ENCODE measurements at places on chromosomes 4 and X.
A peak's percentile ranks its signal among the peaks of the same experiment; 100 is the strongest.

DNA sequence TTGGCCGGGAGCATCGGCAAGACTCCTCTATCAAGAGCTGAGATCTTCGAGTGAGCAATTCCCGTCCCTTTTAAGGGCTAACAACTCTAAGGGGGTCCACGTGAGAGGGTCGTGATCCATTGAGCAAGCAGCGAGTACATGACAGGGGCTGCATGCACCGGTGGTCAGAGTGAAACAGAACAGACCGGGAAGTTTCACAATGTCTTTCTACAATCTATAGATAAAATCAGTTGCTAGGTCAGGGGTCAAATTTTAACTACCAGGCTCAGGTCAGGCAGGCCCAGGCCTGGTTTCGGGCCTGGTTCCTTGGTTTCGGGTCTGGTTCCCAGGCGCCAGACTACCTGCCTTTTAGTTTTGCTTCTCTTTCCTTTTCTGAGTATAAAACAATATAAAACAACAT lies 160.1 kb downstream of the PTCHD1 start:
- no peak for DNase-seq

GRCh38 chrX:14125462-14125861 lies 95.8 kb upstream of the GEMIN8 start:
- DNase-seq: no peak

- no peak for DNase-seq
These were observed 99.0 kb downstream of the PHKA2 start for GRCh38 chrX:18884916-18885315.

DNA sequence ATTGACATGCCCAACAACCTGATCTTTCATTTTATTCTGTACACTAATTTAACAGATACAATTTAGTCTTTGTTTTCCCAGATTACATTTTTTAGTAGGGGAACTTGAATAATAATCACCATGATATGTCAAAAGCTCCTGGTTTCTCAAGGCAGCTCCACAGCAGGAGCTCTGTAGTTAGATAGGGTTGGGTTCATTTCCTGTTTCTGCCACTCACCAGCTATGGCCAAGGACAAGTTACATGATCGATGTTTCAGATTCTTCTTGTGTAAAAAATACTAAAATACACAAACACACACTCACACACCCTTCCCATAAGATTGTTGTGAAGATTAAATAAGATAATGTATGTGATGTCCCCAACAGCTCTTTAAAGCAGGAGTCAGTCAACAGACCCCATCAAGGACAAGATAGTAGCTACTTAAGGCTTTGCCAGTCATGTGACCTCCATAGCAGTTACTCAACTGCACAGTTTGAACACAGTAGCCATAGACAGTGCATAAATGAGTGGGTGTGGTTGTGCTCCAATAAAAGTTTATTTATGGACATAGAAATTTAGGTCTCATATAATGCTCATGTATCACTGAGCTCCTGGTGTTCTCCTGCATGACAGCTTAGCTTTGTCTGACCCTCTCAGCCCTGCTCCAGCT lies 18.4 kb downstream of the GUCY1A1 start:
- no peak for DNase-seq

GRCh38 chrX:46218373-46218772 lies 326.8 kb downstream of the ZNF674 start:
- DNase-seq: no peak

DNA sequence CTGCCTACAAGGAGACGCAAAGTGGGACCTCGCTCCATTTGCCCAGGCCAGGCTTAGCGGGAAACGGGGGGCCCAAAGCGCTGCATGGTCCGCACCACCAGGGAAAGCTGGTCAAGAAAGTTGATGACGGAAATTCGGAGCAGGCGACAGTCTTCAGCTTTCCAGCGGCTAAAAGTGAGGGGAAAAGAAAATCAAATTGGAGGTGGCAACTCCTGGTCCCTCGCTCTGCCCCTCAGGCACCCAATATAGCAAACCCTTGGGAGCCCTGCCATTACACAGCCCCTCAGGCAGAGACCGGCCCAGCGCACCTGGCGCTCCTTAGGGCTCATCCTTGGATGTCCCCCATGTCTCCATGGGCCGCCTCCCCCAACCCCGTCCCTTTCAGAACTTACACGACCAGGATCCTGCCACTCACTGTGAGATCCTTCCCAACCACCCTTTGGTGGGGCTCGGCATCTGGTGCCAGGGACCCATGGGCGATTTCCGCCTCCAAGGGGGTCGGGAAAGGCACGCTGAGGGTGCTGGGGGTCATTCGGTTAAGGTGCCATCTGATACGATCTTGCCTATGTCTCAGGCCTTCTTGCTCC lies 1.1 kb downstream of the LAGE3 start:
- DNase-seq: no peak

- DNase-seq: no peak
These were observed 1.8 kb downstream of the RGS12 start for GRCh38 chr4:3294401-3295241.

- DNase-seq: no peak
These were observed 59.3 kb downstream of the MAD2L1 start for GRCh38 chr4:120007191-120007871.

- DNase-seq: no peak
These were observed at the start of gene CFP for GRCh38 chrX:47629419-47630200. CFP (minus strand) TSS chrX:47629930; CDS start chrX:47629844, 86 bp downstream.

GRCh38 chr4:10584042-10584441 lies 100.5 kb downstream of the CLNK start:
- DNase-seq: no peak

DNA sequence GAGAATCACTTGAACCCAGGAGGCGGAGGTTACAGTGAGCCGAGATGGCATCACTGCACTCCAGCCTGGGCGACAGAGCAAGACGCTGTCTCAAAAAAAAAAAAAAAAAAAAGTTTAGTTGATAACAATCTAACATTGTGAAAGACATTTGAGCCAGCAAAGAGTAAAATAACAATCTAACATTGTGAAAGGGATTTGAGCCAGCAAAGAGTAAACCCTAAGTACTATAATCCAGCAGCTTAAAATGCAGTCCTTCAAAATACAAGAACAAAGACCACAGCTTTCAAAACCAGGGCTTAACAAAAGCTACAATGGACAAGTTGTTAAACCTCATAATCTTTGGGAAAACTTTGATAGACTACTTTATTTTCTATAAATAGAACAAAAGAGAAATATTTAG lies 16.9 kb downstream of the MFAP3L start:
- no peak for DNase-seq

DNA sequence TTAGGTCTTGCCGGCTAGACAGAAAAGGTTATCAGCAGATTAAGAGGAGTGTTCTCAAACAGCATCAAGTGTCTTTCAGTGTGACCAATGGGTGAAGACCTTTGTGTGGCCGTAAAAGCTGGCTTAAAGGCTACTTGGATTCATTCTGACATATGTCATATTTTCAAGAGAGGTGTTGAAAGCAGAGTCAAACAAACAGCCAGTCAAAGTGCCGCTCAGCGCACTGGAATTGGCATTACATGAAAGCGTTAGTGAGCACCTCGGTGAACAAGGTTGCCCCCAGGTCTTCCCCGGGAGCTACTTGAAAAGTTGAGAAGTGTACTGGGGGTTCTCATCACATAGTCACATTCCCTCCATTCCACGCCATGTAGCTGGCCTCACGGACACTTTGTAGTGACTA lies 148.9 kb downstream of the SOX3 start:
- no peak for DNase-seq

GRCh38 chr4:48380583-48381167 lies 39.3 kb downstream of the SLAIN2 start:
- no peak for DNase-seq

DNA sequence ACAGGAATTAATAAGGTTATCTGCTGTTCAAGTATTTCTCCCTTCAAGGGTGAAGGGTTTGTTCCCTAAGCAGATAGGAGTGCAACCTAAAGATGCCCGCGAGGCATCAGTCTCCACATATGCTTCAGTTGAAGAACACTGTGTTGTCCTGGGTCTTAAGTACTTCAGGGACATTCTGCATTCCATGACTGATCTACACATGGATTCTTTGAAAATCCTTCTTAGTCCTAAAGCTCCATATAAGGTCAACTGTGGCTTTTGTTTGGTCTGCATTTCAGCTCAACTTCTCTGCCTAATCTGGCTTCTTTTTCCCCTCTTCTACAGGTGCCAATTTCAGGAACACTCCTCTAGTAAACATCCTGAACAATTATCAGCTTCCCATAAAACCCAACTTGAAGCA lies 21.8 kb upstream of the CTSO start:
- no peak for DNase-seq

GRCh38 chrX:16834806-16835205 lies 35.4 kb downstream of the RBBP7 start:
- DNase-seq: no peak

DNA sequence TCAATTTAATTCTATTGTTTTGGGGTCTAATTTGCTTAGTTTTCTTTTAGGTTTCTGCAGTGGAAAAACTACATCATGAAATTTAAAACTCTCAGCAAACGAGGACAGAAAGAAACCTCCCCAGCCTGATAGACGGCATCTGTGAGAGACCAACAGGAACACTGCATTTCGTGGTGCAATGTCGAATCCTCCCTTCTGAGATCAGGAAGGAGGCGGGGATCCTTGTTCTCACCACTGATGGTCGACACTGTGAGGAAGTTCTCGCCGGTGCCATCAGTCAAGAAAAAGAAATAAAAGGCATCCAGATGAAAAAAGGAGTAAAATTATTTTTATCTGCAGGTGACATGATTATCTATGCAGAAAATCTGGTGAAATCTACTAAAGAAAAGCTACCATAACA lies 16.5 kb downstream of the GAK start:
- no peak for DNase-seq

DNA sequence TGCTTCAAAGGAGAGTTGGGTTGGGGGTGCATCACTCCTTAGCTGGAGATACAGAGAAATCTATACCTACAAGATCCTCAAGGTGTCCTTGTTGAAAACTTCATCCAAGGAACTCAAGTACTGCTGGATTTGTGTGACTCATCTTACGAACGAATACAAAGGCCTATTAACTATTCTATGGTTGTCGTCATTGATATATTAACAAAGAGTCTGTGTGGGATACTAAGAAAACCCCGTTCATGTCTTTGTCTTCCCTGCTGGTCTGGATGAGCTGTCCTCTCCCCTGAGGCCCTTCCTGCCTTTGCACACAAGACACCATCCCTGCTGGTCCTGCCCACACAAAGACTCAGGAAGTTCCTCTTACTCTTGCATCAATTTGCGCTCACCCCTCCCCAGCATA lies 54.9 kb upstream of the IRF2 start:
- no peak for DNase-seq

- no peak for DNase-seq
These were observed 81.1 kb downstream of the DLG3 start for GRCh38 chrX:70525733-70526132.

DNA sequence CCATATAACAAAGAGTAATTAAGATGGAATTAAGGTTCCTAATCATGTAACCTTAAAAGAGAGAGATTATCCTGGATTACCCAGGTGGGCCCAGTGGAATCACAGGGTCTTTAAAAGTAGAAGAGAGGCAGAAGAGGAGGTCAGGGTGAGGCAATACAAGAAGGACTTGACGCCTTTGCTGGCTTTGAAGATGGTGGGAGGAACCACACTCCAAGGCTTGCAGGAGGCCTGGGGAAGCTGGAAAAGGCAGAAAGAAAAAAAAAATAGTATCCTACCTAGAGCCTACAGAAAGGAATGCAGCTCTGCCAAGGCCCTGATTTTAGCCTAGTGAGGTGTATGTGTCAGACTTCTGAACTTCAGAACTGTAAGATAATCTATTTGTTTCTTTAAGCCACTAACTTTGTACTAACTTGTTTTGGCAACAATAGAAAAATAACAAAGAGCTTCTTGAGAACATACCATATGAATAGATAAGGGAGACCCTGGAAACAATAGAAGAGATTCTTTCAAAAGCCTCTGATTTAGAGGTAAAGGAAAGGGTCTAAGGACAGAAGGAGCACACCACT lies 229.9 kb upstream of the TTC29 start:
- no peak for DNase-seq

- no peak for DNase-seq
These were observed 208.8 kb downstream of the COX18 start for GRCh38 chr4:72860766-72861165.

GRCh38 chr4:39698424-39699009 lies 581 bp downstream of the UBE2K start:
- peak; percentile 18 for DNase-seq

GRCh38 chrX:17442898-17443297 lies 67.9 kb downstream of the NHS start:
- DNase-seq: no peak

- no peak for DNase-seq
These were observed 26.9 kb downstream of the FRYL start for GRCh38 chr4:48753159-48753558.

DNA sequence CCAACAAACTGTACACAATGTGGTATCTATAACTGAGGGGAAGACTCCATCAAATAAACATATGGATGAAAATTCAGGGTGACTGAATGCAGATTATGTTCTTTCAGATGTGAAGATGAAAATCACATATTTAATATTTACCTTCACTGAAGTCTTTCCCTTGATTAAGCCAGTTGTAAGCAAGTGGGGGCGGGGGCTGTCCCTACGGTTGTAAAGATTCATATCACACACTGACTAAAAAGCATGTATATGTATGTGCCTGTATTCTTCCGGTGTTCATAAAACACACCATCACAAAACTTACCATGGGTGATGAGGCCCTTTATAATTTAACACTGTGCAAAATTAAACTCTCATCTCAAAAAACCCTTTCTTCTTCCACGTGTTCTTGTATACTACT lies 1.3 kb downstream of the TAB3 start:
- peak; percentile 22 for DNase-seq

DNA sequence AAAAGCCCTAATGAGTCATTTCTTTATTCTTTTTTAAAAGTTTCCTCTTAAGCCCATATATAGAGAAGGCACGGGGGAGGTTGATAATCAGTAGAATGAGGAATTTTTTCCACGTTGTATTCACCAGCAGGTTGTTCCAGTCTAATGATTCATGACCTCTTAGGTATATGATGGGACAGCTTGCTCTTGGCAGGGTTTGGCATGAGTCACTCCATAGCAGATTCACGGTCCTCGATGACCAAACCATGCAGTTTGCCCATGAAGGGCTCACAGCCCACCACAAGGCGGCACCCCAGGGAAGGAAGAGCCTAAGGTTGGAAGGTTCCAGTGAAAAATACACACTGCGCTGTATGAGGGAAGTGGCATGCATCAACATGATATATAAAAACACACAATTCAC lies 623.8 kb upstream of the DIPK2B start:
- peak; percentile 61 for DNase-seq

- no peak for DNase-seq
These were observed 83.0 kb upstream of the BEND4 start for GRCh38 chr4:42235304-42236021.

GRCh38 chrX:9767375-9767774 lies 1.7 kb upstream of the GPR143 start:
- DNase-seq: no peak

Data from stimulated activated CD4-positive, alpha-beta T cell treated with anti-CD3 and anti-CD28 coated beads, Interleukin-2, amount 100 ng/mL, for 4 hours (primary cell).